Activated CD4-positive, alpha-beta T cell treated with anti-CD3 and anti-CD28 coated beads for 48 hours (primary cell): ENCODE measurements at places on chromosomes 13 and 19.

DNA sequence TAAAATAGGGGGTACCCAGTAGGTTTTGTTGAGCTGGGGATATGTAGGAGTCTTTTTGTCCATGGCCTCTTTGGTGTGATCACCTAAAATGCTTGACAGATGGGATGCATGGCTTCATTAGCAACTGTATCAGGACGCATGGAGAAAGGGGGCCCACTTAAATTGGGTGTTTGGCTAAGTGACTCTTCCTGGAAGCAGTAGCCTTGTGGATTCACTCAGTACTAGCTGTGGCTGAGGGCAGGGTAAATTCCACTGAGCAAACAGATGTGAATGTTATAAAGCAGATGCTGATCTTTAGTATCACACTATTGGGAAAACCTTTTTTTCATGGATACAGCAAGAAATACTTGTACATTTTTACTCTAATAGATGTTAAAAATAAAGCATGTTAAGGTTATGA lies 140.0 kb downstream of the FGF14 start:
- DNase-seq = no peak

- DNase-seq = no peak
These were observed 30.1 kb downstream of the KLF12 start for GRCh38 chr13:74103970-74104555.

- peak; percentile 51 for DNase-seq
These were observed 621 bp downstream of the SOX21 start for GRCh38 chr13:94711561-94712286.

DNA sequence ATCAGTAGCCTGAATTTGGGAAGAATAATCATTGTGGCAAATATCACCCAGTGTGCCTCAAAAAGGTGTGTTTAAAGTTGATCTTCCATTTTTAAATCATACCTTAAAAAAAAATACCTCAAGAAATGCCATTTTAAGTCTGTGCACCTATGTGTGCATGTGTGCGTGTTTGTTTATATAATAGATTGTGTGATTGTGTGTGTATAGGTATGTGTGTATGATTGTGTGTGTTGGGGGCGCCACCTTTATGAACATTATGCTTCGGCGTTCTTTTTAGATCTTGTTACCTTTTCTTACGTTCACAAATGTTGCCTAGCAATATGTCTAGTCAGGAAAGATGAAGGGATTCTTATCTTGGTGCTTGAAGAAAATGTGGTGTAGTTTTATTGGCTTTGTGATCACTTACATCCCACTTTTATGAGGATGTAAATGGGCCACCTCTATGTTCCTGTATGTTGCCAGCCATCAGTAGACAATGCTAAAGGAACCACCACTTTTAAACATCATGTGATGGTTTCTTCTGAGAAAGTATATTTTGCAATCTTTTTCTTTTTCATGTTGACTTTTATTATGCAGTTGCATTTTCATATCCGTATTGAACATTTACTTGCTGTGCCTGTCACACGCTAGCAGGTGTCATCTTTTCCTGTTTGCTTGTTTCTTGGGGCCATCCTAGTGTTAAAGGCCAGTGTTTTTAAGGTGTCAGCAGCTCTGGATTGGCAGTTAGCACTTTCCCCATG lies 2.2 kb upstream of the IRS2 start:
- no peak for DNase-seq

DNA sequence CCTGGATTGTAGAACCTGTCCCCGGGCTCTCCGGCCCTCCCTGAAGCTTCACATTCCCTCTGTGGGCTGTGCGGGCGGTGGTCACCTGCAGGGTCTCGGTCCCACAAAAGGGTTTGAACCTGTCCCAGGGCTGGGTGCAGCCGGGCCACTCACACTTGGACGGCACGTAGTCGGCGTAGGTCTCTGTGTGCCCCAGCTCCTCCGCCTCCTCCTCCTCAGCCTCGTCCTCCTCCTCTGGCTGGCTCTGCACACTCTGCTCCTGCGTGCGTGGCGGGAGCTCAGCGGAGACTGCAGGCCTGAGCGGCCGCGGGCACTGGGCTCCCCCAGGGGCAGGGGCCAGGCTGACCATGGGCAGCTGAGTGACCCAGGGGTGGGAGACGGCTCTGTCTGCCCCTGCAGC lies 19.6 kb downstream of the GPX4 start:
- DNase-seq = no peak

GRCh38 chr13:42894765-42895243 lies 97.2 kb downstream of the EPSTI1 start:
- DNase-seq = no peak

DNA sequence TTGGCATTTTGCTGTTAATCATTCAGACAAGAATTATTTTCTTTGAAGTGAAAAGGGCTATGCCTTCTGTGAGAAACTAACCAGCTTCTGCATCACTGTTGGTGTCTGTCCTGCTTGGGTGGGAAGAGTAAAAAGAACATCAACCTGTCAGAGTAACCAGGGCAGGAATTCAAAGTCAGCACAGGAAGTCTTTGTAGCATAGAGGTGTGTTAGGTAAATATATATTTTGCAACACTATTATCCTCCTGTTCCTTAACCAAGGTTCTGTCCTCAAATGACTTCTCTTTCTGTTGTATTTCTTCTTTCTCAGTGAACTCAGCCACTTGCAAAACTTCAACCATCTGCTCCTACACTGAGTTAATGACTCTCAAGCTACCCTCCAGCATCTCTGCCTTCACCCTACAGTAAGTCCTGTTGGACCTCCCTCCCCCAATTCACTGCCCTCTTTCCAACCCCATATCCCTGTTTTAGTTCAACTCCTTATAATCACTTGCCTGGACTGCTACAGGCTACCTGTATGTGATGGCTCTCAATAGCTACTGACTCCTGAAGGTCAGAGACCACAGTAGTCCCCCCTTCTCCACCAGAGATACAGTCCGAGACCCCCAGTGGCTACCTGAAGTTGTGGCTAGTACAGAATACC lies 49.9 kb downstream of the SMAD9 start:
- DNase-seq = no peak

- no peak for DNase-seq
These were observed 612.1 kb upstream of the KLHL1 start for GRCh38 chr13:70720386-70720785.

DNA sequence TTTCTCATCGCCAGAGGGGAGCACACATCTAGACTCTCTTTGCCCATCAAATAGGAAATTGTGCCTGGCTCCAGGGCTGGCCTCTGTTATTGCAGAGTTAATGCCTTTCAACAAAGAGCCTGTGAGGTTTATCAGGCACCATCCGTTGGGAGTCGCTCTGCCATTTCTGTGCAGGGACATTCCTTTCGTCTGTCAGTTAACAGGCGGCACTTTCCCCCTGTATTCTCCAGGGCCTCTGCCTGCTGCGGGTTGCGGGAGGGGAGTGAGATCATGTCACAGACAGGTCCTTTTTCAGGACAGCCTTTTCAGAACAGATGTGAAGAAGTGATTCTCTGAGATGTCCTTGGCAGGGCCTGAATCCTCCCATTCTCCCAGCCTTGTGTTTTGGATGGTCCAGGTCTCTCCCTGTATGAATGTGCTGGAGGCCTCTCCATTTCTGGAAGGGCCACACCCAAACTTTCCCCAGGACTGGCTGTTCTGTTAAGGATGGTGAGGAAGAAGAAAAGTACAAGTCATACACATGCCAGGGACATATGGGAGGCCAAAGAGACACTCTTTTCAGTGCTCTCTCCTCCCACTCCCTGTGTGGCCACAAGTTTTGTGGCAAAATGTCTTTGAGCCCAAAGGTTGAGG lies 14.9 kb downstream of the SERP2 start:
- DNase-seq = no peak
